ENCODE measurements at places on chromosomes 7 and 10.

DNA sequence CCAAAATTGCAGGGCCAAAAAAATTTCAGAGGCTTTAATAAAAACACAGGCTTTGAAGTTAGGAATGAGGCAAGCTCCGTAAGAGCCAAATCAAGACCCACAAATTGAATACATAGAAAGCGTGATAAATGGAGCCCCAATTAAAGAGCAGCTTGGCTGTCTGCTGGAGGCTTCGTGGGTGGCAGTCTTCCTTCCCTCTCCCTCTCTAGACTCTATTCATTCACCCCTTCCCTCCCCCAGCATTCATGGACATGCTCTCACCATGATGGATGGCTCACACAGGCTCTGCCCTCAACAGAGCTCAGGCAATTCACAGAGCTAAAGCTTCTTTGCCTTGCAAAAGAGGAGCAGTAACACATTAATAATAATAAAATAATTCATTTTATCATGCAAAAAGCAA is 214.1 kb downstream of the HERPUD2 start:
- no peak overlapping the region for H3K4me3 ChIP-seq
- no peaks in the 10 kb centered on the region for H3K27me3 ChIP-seq
- H3K36me3 ChIP-seq, result no peaks in the 10 kb centered on the region
- DNase-seq, result no peak
- H3K4me1 ChIP-seq, result no peaks in the 10 kb centered on the region

GRCh38 chr7:122544463-122544862 is 154.5 kb downstream of the RNF133 start:
- DNase-seq, result peak; percentile 2
- H3K27ac ChIP-seq, result no peak overlapping the region
- H3K4me3 ChIP-seq, result no peak overlapping the region
- no peaks in the 10 kb centered on the region for H3K4me1 ChIP-seq
- H3K27me3 ChIP-seq, result no peaks in the 10 kb centered on the region

DNA sequence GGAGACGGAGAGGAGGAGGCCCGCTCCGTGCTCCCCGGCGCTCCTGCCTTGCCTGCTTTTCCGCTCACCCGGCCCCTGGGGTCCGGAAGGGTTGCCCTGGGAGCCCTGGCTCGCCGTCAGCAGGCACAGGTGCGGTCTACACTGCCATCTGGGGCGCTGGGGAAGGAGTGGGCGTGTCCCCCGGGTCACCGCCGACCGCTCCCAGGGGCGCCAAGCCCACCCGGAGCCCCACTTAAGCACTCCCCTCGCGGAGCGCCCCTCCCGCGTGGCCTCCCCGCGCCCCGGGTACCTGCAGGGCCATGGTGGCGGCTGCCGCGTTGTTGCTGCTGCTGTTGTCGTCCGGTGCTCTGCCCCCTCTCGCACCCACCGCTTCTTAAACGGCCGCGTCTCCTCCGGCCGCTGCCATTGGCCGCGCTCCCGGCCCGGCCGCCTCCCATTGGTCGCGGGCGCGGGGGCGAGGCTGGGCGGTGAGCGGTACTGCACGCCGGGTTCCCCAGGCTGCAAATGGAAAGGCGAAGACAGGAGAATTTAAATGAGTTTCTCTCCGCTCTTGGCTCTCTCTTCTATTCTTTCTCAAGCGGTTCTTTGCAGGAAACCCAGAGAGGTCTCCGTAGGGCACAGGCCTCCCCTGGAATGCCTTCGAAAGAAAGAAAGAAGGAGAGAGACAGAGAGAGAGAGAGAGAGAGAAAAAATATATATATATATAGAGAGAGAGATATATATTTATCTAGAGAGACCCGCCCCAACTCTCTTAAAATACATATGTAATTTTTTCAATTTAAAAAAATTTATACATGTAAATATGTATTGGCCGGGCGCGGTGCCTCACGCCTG is at the start of gene ACBD7:
Gene ACBD7, minus strand, starts transcription at position 349 of the 834 bp plus-strand sequence. Its CDS starts 48 bp downstream, at position 301.
- H3K4me1 ChIP-seq, result peaks cover 2% of the 10 kb centered on the region
- no peaks in the 10 kb centered on the region for H3K36me3 ChIP-seq
- DNase-seq, result peak; percentile 39
- H3K4me3 ChIP-seq, result peak within 1 kb of the TSS; percentile 64
- H3K27me3 ChIP-seq, result no peaks in the 10 kb centered on the region
- H3K27ac ChIP-seq, result no peak within 1 kb of the TSS

DNA sequence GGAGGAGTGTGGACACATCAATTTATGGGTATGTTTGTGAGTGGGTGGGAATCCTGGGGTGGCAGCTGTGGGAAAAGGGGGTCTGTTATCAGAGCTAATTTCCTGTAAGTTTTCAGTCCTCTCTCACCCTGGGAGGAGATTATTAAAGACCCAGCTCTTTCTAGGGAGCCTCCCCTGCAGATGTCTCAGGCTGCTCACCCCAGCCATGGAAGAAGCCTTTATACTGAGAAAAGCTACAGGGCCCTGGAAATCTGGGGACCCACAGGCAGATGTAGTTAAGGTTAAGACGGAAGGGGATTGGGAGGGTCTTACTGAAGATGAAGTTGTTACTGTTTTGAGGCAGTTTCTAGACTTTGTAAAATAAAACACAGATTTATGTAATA is 4.6 kb downstream of the ZNF680 start:
- H3K4me3 ChIP-seq, result no peak overlapping the region
- DNase-seq, result no peak
- peak overlapping the region; percentile 87 for H3K27ac ChIP-seq
- no peaks in the 10 kb centered on the region for H3K27me3 ChIP-seq
- peaks cover 56% of the 10 kb centered on the region for H3K4me1 ChIP-seq
- no peaks in the 10 kb centered on the region for H3K36me3 ChIP-seq

DNA sequence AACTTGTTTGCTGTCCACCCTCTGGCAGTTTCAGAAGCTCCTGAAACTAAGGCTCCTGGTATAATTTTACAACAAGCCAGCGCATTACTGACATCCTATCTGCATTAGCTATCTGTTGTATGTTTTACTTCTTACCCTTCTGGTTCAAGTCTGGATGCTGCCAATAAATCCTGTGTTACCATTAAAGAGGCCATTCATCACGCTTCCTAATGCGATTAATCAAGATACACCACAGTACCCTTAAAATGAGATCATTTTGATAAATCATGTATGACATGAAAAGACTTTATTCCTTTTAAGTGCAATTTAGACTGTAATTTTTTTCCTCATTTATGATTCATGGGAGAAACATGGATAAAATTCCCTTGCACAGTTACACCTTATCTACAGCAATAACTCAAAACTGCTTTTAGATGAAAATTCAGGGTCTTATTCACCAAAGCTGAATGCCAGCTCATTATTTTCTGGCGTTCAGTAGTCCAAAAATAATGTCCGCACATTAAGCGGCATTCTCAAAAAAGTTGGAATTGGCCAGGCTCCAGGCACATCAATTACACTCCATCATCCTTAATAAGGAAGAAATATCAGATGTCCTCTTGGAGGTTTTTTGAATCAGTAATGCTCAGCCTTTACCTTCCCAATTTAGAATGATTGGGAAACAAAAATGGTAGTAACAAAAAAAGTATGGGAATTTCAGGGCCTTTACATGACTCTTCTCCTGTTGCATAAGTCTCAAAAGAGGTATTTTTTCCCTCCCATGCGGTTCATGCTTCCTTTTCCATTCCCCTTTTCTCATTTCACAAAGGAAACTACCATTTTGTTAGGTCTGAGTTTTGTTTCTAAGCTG is 878.5 kb downstream of the LRMDA start:
- no peaks in the 10 kb centered on the region for H3K4me1 ChIP-seq
- H3K36me3 ChIP-seq, result no peaks in the 10 kb centered on the region
- H3K27ac ChIP-seq, result peak overlapping the region; percentile 1
- no peak overlapping the region for H3K4me3 ChIP-seq
- DNase-seq, result no peak
- no peaks in the 10 kb centered on the region for H3K27me3 ChIP-seq

GRCh38 chr7:77222819-77223218 is 23.2 kb upstream of the FGL2 start:
- no peaks in the 10 kb centered on the region for H3K36me3 ChIP-seq
- H3K27me3 ChIP-seq, result no peaks in the 10 kb centered on the region
- H3K4me3 ChIP-seq, result no peak overlapping the region
- no peak overlapping the region for H3K27ac ChIP-seq
- no peak for DNase-seq

DNA sequence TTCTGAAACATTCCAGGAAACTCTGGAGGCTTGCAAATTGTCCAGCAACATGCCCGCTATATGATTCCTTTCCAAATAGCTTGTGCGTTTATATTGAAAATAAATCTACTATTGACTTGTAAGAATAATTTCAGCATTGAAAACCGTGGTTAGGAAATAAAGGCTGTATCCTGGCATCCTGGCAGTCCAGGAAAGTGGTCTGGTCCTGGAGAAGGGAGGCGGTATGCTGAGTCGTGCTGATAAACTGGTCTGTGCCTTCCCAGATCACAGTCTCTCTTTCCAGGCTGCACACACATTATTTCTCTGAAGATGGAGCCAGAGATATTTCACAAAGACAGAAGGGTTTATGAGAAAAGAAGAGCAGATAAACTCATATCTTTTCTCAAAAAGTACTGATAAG is 350.1 kb upstream of the COBL start:
- DNase-seq, result no peak
- no peak overlapping the region for H3K4me3 ChIP-seq
- no peaks in the 10 kb centered on the region for H3K27me3 ChIP-seq
- H3K36me3 ChIP-seq, result no peaks in the 10 kb centered on the region
- no peaks in the 10 kb centered on the region for H3K4me1 ChIP-seq

DNA sequence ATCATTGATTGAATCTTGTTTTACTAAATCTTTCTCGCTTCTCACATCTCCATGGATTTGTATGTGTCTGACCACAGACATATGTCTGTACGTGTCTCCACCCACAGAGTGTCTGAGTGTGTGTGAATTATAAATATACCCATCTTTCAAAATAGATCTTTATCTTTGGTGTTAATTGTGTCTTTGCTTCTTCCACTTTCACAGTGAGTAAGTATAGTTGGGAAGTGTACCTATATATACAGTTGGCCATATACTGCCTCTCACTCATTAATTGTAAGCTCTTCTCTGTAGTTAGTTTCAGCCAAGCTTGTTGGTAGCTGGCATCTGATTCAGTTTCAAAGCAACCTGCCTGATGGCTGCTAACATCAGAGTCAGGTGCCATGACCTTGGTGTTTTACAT is 18.4 kb downstream of the EEPD1 start:
- DNase-seq, result no peak
- no peaks in the 10 kb centered on the region for H3K36me3 ChIP-seq
- H3K4me1 ChIP-seq, result peaks cover 39% of the 10 kb centered on the region
- no peak overlapping the region for H3K27ac ChIP-seq
- no peak overlapping the region for H3K4me3 ChIP-seq
- no peaks in the 10 kb centered on the region for H3K27me3 ChIP-seq

- H3K4me3 ChIP-seq, result no peak overlapping the region
- H3K36me3 ChIP-seq, result no peaks in the 10 kb centered on the region
- H3K4me1 ChIP-seq, result peaks cover 36% of the 10 kb centered on the region
- peak overlapping the region; percentile 90 for H3K27ac ChIP-seq
- H3K27me3 ChIP-seq, result no peaks in the 10 kb centered on the region
Measured at GRCh38 chr7:151744656-151745638, 132.0 kb downstream of the PRKAG2 start.

DNA sequence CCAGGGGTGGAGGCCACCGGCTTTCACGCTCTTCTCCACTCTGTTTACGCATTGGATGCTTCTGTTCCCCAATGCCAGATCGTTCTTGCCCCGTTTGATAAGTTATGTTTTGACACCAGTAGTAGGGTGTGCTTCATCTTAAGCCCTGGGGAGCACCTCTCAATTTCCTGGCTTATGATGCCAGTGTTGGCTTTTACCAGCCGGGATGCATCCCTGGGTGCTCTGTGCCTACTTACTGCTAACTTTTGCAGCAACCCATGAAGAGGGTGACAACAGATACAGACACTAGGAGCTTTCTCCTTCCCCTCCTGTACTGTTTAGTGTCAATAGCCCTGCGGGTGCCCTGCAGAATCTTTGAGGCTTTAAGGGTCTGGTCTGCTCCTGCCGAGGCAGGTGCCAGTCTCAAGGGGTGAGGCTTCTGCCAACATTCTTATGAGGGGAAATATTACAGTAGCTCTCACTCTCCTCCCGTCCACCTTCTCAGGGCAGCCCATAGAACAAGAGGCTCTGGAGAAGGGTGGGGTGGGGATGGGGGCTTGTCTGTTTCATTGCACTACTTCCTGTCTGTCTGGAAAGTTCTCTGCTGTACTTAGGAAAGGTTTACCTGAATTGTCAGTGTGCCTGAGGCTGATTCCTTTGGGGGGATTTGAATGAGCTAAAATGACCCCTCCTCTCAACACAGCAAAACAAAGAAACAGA is 23.3 kb downstream of the ADCY1 start:
- H3K4me3 ChIP-seq, result no peak overlapping the region
- H3K27ac ChIP-seq, result no peak overlapping the region
- H3K27me3 ChIP-seq, result no peaks in the 10 kb centered on the region
- no peak for DNase-seq
- H3K4me1 ChIP-seq, result no peaks in the 10 kb centered on the region
- H3K36me3 ChIP-seq, result no peaks in the 10 kb centered on the region

DNA sequence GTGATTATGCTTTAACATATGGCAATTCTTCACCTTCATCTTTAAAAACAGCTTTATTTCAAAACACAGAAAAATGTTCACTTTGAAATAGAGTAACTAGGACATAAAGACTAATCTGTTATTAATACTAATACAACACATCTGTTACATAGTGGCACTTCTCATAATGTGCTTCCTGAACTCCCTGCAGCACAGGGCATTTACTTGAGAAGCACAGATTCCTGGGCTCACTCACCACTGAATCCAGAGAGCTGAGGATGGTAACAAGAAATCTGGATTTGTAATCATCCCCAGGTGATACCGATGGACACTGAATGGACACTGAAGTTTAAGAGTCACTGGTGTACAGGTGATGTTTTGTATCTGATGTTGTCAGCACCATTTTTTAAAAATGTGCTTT is 96.1 kb downstream of the COL28A1 start:
- no peaks in the 10 kb centered on the region for H3K36me3 ChIP-seq
- DNase-seq, result no peak
- no peaks in the 10 kb centered on the region for H3K4me1 ChIP-seq
- no peak overlapping the region for H3K27ac ChIP-seq
- H3K27me3 ChIP-seq, result no peaks in the 10 kb centered on the region

GRCh38 chr10:63376560-63377304 is 89.0 kb downstream of the JMJD1C start:
- no peaks in the 10 kb centered on the region for H3K36me3 ChIP-seq
- no peak overlapping the region for H3K27ac ChIP-seq
- no peak overlapping the region for H3K4me3 ChIP-seq
- H3K4me1 ChIP-seq, result peaks cover 4% of the 10 kb centered on the region
- no peaks in the 10 kb centered on the region for H3K27me3 ChIP-seq
- no peak for DNase-seq

- peaks cover 32% of the 10 kb centered on the region for H3K4me1 ChIP-seq
- DNase-seq, result no peak
- H3K27me3 ChIP-seq, result no peaks in the 10 kb centered on the region
- no peak overlapping the region for H3K27ac ChIP-seq
- H3K4me3 ChIP-seq, result no peak overlapping the region
Measured at GRCh38 chr10:4651404-4652037, 174.5 kb upstream of the AKR1E2 start.

DNA sequence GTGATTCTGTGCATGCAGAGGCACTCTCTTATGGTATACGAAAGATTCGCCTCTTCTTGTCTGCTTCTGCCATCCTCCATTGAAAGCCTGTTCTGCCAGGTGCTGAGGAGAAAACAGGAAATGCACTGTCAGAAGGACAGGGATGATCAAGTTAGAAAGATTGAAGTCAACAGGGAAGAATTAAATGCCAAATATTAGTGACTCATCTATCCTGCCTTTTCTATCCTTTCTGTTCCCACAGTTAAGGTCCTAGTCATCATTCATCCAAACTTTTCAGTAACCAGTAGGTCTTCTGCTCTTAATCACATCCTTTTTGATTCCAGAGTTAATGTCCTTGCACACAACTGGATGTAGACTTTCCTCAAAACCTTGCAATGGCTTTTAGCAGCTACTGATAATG is 4.8 kb upstream of the ZNF783 start:
- no peaks in the 10 kb centered on the region for H3K27me3 ChIP-seq
- H3K4me1 ChIP-seq, result peaks cover 10% of the 10 kb centered on the region
- H3K4me3 ChIP-seq, result no peak overlapping the region
- H3K36me3 ChIP-seq, result peaks cover 36% of the 10 kb centered on the region
- no peak for DNase-seq
- no peak overlapping the region for H3K27ac ChIP-seq

Data from gastrocnemius medialis (tissue), 4 donors.